NCI-H524 (cell line): ENCODE measurements at places on chromosomes 7 and 10.
A peak's percentile ranks its signal among the peaks of the same experiment; 100 is the strongest.

GRCh38 chr10:78211561-78212051 is 177.9 kb downstream of the RPS24 start:
- DNase-seq = peak; percentile 21

- no peak for DNase-seq
Observed at GRCh38 chr10:99916776-99917175, 93.0 kb downstream of the DNMBP start.

GRCh38 chr7:134780166-134780828 is 863 bp downstream of the CALD1 start:
- no peak for DNase-seq

DNA sequence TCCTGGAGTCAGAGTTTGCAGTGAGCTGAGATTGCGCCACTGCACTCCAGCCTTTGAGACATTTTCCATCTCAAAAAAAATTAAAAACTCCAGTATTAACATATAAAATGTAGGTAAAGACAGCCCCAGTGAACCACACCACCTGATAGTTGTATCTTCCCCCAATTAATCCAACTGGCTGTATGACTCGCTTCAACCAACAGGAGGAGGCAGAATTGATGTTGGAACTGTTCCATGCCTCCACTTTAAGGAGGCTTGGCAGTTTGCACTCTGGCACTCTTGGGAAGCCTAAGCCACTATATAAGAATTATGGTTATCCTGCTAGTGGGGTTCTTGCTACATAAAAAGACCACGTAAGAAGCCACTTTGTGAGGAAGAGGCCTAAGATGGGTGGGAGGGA is 72.7 kb downstream of the STK17A start:
- DNase-seq = no peak

- no peak for DNase-seq
Observed at GRCh38 chr7:91759205-91759863, 121.2 kb downstream of the MTERF1 start.

DNA sequence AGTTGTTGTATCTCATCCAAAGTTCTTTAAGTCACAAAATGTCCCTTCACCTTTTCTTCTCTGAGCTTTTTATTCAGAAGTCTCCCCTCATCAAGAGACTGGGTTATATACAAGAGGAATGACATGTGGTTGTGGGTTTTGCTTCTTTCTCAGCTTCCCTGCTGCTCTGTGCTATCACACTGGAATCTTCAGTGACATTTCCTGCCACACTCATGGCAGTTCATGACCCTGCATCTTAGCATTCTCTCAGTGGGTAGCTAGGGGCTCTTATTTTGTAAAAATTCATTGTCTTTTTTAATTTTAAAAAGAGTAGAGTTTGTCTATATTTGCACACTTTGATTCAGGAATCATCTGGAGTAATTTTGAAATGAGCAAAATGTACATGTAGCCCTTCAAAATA is 236.9 kb upstream of the TMEM229A start:
- no peak for DNase-seq

- DNase-seq = no peak
Observed at GRCh38 chr7:2444476-2444875, 31.7 kb downstream of the GRIFIN start.

GRCh38 chr7:16543456-16543855 is 16.8 kb downstream of the LRRC72 start:
- DNase-seq = no peak

GRCh38 chr10:107814865-107815487 is 650.5 kb upstream of the SORCS1 start:
- peak; percentile 1 for DNase-seq

DNA sequence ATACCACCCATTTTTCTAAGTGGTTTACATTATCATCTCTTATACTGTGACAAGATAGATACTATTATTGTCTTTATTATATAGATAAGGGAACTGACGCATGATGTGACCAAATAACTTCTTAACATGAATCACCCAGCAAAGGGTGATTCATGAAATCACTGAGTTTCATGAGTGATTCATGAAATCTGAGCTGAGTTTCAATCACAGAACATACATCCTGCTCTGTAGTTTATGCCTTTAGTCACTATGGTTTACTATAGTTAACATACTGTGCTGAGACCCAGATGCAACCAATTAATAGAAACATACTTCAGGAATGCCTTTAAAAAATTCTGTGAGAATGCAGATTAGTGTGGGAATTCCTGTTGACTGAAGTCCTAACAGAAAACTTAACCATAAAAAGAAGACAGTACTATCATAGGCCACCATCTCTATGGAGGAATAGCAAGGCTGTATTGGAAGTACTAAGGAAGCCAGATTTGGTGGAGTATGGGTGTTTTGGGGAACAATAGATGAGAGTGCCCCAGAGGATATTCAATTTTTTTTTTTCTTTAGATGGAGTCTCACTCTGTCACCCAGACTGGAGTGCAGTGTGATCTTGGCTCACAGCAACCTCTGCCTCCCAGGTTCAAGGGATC is 43.1 kb upstream of the SEMA3A start:
- no peak for DNase-seq

- no peak for DNase-seq
Observed at GRCh38 chr10:15478950-15479349, 107.9 kb upstream of the FAM171A1 start.

GRCh38 chr10:58480321-58480720 is 32.4 kb upstream of the BICC1 start:
- no peak for DNase-seq

- DNase-seq = peak; percentile 6
Observed at GRCh38 chr10:92880233-92880861, 32.0 kb downstream of the EXOC6 start.

DNA sequence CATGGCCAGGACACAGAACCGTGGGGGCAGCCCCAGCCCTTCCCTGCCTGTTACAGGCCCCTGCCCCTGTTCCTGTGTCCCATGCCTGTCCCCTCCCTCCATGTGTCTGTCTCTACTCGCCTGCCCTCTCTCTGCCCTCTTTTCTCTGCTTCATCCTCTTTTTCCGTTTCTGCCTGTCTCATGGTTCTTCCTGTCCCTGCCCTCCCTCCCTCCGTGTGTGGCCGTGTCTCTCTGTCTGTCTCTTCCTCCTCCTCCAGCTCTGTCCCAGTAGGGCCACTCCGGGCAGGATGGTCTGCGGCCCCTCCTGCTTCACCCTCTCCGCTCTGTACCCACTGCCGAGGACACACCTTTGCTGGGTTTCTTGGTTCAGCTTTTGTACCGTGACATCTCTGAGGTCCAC is 137.4 kb downstream of the FAM53B start:
- no peak for DNase-seq

DNA sequence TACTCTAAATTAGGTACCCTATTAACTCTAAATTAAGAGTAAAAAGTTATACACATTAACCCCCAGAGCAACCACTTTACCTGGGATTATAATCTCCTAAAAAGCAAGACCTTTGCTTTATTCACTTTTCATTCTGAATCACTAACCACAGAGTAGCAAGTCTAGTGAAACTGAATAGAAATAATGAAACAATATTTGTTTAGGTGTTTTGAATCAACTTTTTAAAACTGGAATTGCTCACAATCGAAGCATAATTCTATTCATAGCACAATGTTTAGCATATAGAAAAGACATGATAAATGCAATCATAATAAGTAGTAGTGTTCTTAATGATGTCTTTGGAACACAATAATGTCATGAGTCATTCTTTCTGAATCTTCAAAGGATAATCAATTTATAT is 37.0 kb upstream of the CASD1 start:
- DNase-seq = no peak

DNA sequence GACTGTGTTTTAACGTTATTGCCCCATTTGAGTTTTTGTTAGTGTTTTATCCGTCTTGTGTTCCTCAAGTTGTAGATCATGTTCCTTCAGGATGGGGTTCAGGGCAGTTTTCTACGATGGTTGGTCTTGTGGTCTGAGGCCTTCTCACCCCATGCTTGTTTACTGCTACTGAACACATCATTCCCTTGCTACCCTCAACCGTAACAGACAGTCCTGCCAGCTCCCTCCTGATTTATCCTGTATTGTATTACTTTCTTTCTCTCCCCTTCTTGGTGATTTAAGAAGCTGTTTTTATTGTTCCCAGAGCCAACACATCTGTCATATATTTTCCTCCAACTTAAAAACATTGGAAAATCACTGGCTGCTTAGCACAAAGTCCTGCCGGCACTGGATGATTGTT is 719.8 kb downstream of the INHBA start:
- DNase-seq = no peak

DNA sequence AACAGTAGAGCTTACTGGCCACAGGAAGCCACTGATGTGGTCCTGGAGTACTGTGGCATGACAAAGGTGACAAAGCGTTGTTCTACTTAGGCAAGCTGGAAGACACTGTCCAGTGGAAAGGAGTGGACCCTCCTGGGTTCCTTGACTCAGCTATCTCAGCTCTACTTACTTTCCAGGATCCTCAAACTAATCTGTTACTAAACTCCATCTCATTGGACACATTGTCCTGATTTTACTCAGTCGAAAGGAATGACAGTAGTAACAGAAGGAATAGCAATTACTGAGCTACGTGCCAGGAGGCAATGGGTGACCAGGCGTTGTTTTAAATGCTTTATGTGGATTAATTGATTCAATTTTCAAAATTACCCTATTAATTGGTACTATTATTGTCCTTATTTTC is 41.6 kb downstream of the ABLIM1 start:
- no peak for DNase-seq

- DNase-seq = no peak
Observed at GRCh38 chr7:149252378-149252777, 9.6 kb upstream of the ZNF783 start.

DNA sequence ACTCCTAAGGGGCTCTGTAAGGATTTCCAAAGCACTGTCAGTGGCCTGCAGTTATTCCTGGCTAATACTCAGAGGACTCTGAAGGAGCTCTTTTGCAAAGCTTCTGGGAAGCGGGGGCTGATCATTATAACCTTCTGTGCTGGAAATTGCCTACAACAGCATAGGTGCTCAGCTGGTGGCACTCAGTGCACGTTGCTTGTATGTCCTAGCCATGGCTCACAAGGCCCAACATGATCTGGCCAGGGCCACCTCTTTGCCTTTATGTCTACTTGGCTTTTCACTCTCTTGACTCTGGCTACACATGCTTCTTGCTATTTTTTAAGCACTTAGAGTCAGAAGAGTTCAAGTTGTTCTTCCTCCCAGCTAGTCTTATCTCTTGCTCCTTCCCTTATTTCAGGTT is 17.5 kb downstream of the LAMB4 start:
- no peak for DNase-seq

DNA sequence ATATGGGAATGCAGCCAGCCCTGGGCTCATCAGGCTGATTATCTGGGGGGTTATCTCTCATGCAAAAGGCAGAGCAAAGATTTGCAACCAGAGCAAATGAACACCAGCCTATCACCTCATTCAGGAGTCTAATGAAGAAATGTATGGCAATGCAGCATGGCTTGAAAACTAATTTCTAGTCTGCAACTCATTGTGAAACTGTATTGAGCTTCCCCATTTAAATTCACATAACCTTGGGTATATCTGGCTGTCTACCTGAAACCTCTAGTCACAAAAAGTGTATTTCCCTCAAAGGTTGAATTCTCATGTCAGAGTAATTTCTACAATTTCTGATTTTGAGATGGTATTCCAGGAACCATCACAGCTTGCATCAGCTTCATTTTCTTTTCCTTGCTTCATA is 240.0 kb downstream of the SDHAF3 start:
- no peak for DNase-seq

DNA sequence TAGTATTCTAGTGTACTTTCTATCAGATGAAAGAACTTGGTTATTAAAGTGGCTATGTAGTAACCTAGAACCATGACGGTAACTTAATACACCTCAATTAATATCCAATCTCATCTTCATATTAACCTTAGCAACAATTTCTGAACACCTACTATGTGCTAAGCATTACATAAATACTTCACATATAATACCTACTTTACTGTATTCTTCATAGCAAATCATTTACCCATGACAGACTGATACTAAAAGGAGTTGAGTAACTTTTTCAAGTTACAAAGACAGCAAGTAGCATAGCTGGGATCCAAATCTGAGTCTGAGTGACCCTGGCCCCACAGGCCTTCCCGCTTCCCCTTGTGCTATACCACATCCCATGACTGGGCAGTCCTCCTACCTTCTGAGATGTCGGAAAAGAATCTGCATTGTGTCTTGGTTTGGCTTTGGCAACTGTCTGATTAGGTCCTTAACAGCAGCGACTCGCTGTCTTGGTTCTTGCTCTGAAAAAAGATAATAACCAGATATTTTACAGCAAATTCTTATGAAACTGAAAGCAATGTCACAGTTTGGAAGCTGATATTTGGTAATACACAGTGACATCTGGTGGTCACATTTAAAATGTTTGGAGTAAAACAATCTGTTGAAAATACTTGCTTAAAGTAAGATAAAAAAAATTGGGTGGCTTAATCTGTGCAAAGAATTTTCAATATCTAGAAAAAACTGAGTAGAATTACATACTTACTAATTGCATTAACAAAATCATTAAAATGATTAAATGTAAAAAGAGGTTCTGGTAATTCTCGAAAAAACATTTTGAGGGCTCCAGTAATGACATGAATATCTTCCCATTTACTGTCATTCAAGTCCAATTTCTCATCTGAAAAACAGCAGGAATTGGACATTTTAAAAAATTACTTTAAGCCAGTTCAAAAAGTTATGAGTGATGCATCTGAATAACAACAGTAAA is 120.1 kb downstream of the ARHGAP12 start:
- DNase-seq = peak; percentile 41

- no peak for DNase-seq
Observed at GRCh38 chr10:112461029-112461887, 14.2 kb downstream of the VTI1A start.

- no peak for DNase-seq
Observed at GRCh38 chr7:133618970-133619369, 366.1 kb downstream of the EXOC4 start.

GRCh38 chr7:151341357-151342101 is at the start of gene NUB1:
Gene NUB1 (plus strand): TSS chr7:151341812. CDS start chr7:151345350, 3,538 bp downstream.
- peak; percentile 75 for DNase-seq

DNA sequence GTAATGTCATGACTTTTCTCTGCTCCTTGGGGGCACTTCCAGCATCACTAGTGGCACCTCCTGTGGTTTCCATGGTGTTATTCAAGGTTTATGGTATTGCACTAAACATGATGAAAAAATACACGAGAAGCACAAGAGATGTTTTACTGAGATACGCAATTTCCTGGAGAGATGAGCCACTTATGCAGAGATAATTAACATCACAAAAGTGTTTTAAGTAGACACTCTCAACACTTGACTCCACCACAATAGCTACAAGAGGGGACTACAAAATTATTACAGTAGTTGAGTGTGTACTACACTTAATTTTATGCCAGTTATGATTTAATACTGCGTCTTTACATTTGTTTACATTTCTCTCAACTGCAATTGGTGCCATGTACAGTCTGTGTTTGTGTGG is 906.7 kb downstream of the DNAJB9 start:
- no peak for DNase-seq

GRCh38 chr10:126122881-126123280 is 226.5 kb downstream of the FANK1 start:
- DNase-seq = no peak

- peak; percentile 61 for DNase-seq
Observed at GRCh38 chr7:1934756-1935155, 264.7 kb downstream of the ELFN1 start.

DNA sequence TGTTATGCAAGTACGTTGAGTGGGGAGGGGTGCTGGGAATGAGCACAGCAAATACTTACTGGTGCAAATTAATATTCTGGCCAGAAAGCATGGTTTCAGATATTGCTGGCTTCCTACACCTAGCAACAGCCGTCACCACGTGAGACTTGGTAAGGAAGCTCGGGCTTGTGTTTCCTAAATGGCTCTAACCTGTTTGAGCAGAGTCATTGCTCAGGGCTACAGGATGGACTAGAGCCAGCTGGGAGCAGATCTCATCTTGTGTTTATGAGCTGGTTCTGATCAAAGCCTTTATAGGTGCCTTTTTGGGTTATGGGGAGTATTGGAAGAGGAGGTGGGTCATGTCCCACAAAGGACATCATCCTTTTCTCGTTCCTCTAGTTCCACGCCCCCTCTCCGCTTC is 200.3 kb downstream of the BUB3 start:
- no peak for DNase-seq
